ENCODE measurements at places on chromosomes 3 and 15.

GRCh38 chr3:175948041-175948440, 1088.9 kb downstream of the NAALADL2 start:
- DNase-seq = no peak

DNA sequence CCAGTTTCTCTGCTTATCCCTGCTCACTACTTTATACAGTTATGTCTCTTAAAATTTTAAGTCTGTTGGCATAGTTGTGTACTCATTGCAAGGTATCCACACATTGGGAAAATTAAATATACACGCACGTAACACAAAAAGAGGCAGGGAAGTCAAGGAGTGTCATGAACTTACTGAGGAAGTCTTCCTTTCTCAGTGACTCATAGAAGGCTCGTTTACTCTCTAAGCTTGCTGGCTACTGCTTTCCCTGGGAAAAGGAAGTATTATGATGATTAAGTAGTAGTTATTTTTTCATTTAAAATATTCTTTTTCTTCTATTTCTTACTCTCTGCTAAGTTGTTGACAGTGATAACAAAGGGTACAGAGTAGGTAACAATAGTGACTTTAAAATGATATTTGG, 287.3 kb downstream of the UBE2E2 start:
- DNase-seq = peak; percentile 63

DNA sequence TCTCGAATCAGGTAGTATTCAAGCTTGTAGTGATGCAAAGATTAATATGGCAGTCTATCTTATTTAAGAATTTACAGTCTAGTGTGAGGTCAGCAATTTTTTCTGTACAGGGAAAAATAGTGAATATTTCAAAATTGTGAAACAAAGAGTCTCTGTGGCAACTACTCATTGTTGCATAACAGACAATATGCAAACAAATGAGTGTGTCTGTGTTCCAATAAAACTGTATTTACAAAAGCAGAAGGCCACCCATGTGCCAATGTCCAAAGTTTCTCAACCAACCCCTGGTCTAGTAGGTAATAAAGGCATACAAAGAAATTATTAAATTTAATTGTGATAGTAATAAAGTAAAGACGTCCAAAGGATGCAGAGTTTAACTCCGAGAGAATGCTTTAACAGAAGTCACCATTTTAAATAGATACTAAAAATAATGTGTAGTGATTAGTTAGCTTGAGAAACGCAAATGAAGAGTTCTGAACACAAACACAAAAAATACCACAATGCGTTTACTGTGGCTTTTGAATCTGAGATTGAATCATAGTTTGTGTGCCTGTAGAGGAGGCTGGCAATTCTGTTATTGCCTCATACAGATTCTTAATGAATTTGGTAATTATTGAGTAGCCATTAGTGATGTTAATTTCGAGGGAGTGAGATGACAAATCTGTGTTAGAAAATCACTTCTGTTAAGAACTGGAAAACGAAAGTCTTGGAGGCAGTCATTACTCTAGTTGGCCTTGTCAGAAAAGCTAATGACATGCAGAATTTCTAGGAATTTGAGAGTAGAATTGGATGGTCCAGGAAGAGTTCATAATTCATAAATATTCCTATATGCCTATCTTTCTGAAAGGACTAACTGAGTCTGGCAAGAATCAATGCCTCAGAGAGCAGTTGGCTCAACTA, 48.7 kb downstream of the CADM2 start:
- peak; percentile 41 for DNase-seq

- no peak for DNase-seq
These were observed 72.3 kb upstream of the PDZRN3 start for GRCh38 chr3:73697020-73697419.

GRCh38 chr3:73073091-73073707, 11.7 kb downstream of the EBLN2 start:
- no peak for DNase-seq
